ENCODE measurements at places on chromosomes 1 and 21.

DNA sequence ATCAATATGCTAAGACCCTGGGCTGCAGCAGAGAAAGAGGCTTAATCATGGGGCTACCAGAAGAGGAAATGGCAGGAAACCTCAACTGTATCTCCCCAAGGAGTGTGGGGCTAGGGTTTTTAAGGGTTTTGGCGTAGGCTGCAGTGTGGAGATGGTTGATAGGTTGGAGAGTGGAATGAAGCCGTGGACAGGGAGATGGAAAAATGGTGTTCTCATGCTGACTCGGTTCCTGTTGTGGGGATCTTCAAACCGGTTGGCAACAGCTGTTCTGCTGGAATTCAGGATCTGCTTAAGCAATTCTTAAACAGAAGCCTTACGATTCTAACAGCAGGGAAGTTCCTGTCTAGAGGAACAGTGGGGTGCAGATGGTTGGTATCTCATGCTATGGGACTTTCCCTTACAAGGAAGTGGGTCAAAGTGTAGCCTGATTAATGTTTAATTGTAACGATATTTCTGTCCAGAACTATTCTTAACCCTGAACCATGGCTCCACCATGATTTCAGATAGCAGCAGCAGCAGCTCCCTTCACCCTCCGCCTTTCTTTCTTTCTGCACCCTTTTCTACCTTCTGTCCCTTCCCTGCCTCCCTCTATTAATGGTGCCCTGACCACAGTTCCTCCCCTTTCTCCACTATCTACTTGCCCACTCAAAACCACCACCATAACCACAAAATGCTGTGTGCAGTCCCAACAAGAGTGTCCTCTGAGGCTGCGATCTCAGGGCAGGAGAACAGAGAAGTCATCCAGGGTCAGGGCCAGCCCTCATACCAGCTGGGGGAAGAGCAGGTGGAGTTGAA, 30.8 kb downstream of the RSPH1 start:
- no peak for DNase-seq

GRCh38 chr1:116908820-116909511, 750 bp upstream of the PTGFRN start:
- DNase-seq, result no peak

DNA sequence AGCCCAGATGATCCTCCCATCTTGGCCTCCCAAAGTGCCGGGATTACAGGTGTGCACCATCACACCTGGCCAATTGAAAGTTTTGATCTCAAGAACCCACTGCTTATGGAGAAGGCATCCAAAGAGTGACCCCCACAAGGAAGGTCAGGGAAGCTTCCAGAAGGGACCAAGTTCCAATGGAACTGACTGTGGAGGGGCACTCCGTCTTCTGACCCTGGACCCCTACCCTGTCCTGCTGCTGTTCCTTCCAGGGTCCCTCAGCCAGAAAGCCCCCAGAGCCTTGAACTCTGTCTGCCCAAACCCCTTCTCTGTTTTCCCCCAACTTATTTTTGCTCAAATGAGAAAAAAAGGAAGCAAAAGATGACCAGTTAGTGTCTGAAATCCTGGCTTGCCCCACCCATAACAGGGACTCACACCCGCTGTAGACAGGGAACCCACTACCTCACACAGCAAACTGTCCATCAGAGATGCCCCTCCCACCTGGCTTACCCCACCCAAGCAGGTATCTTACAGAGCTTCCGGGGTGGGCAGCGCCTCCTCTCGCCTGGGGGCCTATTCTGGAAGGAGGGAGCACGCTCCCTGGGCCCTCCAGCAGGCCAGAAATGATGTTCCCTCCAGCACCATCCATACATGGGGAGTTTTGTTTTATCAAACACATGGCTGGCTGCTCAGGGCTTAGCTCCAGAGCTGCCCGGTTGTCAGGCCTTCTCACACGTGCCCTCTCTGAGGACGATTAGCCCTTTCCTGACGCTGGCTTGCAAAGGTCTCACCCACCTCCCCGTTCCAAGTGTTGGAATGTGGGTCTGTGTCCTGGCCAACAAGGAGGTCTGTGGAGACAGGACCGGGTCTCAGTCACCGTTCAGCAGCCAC, 3.1 kb upstream of the WNT3A start:
- DNase-seq, result no peak

GRCh38 chr1:155834296-155834926, 22.6 kb downstream of the GON4L start:
- DNase-seq, result peak; percentile 31

DNA sequence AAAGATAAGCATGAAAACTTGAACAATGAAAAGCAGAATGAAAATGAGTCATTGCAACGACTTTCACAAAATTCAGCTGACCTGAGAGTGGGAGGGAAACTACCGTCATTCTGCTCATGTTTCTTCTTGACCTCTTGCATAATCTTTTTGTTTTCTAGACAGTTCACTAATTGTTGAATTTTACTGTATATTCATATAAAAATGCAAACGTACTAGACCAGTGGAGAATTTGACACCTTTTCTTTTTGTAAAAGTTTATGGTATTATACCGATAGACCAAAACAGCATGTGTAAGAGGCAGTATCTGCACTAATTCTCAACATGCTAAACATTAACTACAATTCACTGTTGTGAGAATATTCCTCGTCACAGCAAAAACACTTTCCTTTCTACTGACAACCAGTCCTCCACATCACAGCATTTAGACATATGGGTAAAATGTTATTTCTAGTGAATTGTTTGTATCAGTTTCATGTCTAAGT, 137.8 kb downstream of the GREM2 start:
- no peak for DNase-seq

DNA sequence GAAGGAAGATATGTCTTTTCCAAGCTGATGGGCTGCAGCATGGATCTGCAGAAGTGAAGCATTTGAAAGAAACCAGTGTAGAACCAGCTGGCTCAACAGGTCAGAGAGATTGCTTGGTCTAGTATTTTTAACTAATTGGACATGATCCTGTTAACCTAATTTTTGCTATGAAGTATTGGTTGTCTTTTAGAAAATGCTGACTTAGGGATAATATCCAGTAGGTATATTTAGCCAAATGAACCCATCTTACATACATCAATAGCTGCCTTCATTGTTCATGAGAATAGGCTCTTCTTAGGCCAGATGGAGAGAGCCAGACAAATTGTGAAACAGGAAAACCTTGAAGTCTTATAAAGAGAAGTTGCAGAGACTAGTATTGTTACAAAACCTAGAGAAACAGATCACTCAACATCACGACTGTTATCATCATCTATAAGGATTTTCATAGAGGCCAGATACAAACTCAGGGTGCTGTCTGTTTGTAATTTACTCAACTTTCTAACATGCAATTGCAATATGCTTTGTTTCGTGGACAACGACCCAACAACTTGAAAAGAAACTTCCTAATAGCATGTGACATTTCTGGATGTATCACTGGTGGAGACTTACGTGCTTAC, 148.2 kb downstream of the DISC1 start:
- no peak for DNase-seq

- DNase-seq, result peak; percentile 81
These were observed 6.0 kb upstream of the LRRC71 start for GRCh38 chr1:156914440-156914856.

GRCh38 chr1:53390736-53391135, 62.9 kb upstream of the LRP8 start:
- DNase-seq, result no peak

- DNase-seq, result no peak
These were observed 211.1 kb downstream of the ST6GALNAC3 start for GRCh38 chr1:76285578-76286135.

DNA sequence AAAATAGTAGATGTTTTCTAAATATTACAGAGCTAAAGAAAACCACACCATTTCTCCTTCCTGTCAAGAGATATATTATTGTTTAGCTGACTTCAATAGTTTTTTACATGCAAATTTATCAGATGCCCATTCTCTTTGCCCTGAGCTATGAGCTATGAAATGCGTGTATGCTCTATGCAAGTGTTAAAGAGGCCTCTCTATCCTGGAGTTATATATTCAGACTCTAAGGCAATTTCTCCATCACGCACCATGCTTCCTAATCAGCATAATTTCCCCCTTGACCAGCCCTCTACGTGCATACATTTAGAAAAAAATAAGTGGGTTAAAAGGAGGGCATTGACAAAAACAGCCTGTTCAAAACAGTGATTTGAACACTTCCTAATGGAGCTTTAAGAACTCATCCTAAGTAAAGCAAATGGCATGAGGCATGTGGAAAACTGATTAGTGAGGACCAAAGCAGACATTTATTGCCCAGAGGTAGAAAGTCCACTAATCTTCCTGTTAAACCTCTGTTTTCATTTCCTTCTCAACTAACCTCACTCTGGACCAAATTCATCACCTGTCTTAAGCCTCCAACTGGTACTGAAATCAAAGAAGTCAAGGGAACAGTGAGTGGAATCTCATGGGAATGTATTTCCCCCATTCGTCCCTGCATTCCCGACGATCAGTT, 565.8 kb upstream of the PKN2 start:
- no peak for DNase-seq

DNA sequence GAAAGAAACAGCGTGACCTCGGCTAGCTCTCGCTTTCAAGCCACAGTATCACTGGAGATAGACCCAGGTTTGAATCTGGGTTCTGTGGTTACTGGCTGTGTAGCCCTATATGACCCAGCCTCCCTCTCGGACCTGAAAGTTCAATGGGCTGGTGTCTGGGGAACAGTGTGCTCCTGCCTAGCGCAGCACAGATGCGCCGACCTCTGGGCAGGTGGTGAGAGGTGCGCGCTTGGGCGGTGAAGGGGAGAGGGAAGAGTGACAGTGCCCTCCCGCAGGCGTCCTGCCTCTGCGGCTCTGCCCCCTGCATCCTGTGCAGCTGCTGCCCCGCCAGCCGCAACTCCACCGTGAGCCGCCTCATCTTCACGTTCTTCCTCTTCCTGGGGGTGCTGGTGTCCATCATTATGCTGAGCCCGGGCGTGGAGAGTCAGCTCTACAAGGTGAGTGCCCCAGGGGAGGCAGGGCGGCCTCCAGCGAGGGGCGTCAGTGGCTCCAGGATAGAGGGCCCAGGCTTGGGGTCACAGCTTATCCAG, 10.5 kb downstream of the SERINC2 start:
- no peak for DNase-seq

DNA sequence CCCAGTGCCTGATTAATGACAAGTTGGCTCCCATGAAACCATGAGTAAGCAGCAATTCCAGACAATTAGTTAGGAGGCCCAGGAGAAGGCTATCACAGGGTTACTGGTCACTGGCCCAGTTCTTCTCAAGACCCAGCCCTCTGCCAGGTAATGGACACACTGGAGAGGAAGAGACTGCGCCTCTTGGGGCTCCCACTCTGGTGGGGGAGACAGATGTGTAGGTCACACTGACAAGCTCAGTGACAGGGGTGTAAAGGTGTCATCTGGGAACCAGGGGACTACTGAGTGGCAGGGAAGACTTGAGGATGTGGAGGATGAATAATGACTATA, 4.9 kb downstream of the HPCA start:
- DNase-seq, result no peak

GRCh38 chr1:27630859-27631491, 4.0 kb downstream of the FGR start:
- DNase-seq, result no peak

DNA sequence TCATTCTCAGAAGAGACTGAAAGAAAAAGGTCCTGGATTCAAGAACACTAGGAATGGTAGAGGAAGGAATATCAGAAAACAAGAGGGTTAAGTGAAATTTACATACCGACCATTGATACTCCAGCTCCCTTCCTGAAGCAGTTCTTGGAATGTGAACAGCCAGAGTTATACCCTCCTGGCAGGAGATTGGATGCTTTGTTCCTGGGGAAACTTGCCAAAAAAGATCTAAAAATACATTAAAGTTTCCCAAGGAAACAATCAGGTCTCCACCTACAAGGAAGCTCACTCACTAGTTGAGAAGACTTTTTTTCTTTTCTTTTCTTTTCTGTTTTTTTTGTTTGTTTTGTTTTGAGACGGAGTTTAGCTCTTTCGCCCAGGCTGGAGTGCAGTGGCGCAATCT, 91.1 kb downstream of the HLX start:
- peak; percentile 35 for DNase-seq

- no peak for DNase-seq
These were observed 44.5 kb upstream of the SMYD2 start for GRCh38 chr1:214236477-214236876.

DNA sequence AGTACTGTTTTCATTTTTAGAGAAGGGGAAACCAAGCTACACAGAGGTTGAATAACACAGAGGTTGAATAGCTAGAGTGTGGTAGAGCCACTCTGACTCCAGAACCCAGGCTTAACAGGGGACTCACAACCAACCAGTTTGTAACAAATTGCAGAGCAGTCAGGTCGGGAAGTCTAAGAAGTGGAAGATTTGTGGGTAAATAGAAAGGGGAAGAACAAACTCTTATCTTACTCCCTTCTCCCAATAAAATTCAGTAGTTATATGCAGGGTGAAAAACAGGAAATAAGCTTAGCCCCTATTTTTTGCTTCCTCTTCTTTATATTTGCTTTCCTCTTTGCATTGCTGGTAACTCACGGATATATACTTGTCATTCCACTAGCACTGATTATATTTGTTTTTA, 23.2 kb downstream of the CDC42 start:
- no peak for DNase-seq

DNA sequence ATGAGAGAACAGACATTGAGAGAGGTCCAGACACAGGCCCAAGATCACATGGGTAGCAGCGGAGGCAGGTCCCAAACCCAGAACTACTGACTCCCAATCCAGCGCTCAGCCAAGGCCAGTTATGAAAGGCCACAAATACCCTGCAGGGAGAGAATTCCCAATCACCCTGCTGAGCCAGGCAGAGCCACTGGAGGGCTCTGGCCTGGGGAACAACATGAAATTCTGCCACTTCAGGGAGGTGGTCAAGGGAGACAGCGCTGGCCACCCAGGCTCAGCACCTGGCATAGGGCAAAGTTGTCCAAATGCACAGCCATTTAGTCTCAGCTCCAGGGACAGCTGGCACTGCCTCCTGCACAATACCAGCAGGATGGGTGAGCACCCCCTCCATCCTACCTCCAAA, 27.5 kb downstream of the SLC9A1 start:
- DNase-seq, result no peak

- DNase-seq, result no peak
These were observed at the start of gene CLEC20A for GRCh38 chr1:178496410-178497135. Gene CLEC20A (minus strand): TSS chr1:178496964. CDS start chr1:178496939, 25 bp downstream.

GRCh38 chr1:183039985-183040447, 16.8 kb downstream of the LAMC1 start:
- DNase-seq, result peak; percentile 91

DNA sequence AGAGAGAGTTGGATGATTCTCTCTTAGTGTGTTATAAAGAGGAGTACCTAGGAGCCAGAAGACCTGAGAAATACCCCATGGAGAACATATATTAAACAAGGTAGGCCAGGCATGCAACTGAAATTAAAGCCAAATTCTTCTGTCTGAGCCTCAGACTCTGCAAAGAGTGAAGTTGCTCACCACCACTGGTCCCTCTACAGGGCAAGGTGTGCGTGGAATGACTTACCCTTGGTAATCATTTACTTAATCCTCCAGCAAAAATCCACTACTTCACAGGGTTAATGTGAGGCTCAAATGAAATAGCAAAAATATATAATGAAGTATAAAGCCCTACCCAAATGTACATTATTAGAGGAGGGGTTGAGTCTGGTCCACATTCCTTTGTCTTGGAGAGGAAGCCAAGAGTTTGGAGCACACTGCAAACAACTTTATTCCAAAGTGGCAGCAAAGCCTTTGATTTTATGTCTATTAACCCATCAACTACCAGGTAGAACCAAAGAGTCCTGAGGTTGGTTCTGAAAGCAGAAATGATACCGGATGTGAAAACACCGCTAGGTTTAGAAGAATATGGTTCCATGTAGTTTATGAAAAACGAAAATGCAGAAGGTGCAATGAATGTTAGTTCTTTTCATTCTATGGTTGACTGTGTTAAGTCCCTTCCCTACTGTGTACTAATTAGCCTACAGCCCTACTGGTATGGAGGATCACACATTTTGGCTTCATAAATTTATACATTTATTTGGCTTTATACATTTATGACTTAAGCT, 8.5 kb downstream of the SSR2 start:
- DNase-seq, result no peak

- no peak for DNase-seq
These were observed 1.1 kb upstream of the ANKRD35 start for GRCh38 chr1:145886816-145887215.

All from fibroblast of skin of abdomen (primary cell).